ENCODE measurements at places on chromosomes 6 and 20. TPM values are rescaled to one million over a fixed set of nuclear protein-coding genes. Genes with fewer than 3 reads are reported as not detected.

DNA sequence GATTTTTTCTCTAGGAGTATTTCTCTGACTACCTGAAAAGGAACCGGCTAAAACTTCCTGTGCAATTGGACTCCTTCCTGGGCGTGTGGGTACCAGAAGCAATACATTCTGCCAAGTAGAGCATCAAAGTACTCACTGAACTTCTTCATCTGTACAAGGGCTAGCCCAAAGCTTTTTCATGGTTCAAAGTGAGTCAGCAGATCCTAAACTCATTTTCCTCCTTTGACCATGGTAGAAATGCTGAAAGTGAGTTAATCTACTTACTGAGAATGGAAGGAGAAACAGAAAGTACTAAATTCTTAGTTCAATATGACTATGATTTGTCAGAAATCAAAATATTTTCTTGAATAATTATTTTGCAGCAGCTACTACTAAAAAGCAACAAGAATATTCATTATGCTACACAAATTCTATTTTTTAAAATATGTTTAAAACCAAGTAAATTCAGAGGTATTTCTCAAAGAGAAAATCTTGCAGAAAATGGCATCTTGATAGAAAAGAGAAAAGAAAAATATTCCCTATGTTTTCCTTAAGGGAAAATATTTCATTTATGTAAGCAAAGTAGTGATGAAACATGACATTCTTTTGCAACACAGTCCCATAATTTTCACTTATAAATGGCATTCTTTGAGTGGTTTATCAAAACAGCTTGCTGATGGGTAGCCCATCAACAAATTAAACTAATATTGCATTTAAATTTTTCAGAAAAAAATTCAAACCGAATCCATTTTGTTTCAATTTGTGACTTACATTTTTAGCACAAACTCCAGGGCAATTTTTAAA lies 3.7 kb upstream of the BEND6 start:
- no peak overlapping the region for H3K27ac ChIP-seq
- no peak overlapping the region for H3K4me3 ChIP-seq
- H3K36me3 ChIP-seq: no peaks in the 10 kb centered on the region
- no peaks in the 10 kb centered on the region for H3K27me3 ChIP-seq
- H3K4me1 ChIP-seq: peaks cover 7% of the 10 kb centered on the region
- no peak for DNase-seq

Gene CDH22
- total RNA-seq: 0.30 TPM

Gene RAB5IF
- 77.3 TPM for total RNA-seq

Gene MYLK2
- 94.5 TPM for total RNA-seq

DNA sequence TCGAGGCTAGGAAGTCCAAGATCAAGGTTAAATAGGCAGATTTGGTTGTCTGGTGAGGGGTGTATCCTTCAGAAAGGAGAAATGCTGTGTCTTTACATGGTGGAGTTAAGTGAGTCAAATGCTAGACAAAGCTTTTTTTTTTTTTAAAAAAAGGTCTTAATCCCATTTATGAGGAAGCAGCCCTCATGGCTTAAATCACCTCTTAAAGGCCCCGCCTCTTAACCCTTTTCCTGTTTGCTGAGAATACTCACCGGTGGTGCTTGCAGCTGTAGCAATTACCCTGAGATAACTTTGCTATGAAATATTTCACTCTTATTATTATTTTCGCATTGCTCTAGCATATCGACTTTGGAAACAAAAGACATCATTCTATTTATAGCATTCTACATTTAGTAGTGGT lies 30.8 kb downstream of the FBXO30 start:
- no peaks in the 10 kb centered on the region for H3K27me3 ChIP-seq
- DNase-seq: no peak

Data from psoas muscle (tissue), 8 donors.